ENCODE measurements at places on chromosomes 1 and 21.

- DNase-seq, result no peak
These were observed 154.4 kb downstream of the PTPRU start for GRCh38 chr1:29390491-29391361.

DNA sequence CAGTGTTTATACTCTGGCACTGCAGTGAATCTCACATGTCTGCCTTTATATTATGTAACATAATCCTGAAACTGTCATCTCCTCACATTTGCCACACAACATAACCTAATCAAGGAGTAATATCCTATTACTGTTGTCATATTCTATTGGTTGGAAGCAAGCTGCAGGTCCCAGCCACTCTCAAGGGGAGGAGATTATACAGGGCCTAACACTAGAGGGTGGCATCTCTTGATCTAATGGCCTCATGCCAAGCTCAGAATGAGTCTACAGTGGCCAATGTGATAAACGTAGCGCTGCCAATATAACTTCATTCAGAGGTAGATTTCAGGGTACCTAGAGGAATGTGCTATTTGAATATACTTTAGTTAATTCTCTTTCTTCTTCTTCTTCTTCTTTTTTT is 166.8 kb downstream of the BACH1 start:
- no peak for DNase-seq

- no peak for DNase-seq
These were observed 252.8 kb upstream of the ADGRL2 start for GRCh38 chr1:81547912-81548303.

GRCh38 chr1:172089768-172090510 is 248.6 kb downstream of the DNM3 start:
- no peak for DNase-seq

GRCh38 chr1:152039461-152039860 is 2.7 kb upstream of the S100A11 start:
- DNase-seq, result no peak

DNA sequence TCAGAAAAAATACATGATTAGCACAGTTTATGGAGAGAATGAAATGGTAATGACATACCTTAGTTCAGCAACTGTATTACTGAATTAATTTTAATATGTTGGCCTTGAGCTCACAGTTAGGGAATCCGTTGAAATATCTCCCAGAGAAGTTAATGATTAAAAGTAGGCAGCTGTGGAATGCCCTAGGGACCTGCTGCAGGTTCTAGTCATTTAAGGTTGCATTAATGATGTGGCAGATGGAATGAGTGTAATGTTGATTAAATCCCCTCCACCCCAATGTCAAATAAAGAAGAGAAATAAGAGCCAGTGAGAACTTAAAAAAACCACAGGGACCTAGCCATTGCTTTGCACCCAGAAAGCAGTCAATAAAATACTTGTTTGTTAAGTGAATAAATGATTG is 40.3 kb upstream of the TRIM45 start:
- DNase-seq, result no peak

GRCh38 chr21:24716281-24716918 is 890.9 kb downstream of the MRPL39 start:
- DNase-seq, result no peak
